Psoas muscle (tissue), 8 donors: ENCODE measurements at places on chromosomes 13 and 19. TPM values are rescaled to one million over a fixed set of nuclear protein-coding genes. Genes with fewer than 3 reads are reported as not detected.

DNA sequence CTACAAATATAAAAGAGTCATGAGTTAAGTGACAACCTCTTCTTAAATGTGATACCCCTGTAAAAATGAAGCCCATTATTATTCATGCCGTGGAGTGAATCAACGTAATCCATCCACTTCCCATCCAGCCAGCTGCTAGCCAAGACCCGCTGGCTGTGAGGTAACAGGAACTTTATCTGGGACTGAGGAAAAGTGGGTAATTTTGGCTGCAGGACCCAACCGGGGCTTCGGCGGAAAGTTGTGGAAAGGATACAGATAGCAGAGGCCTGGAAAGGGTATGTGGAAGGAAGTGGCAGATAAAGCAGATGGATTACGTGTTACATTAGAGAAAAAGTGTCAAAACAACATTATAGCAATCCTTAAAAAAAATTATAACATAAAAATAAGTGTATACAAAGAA is 48.3 kb downstream of the SLC7A1 start:
- H3K27ac ChIP-seq, result no peak overlapping the region
- no peaks in the 10 kb centered on the region for H3K4me1 ChIP-seq
- H3K27me3 ChIP-seq, result no peaks in the 10 kb centered on the region
- H3K36me3 ChIP-seq, result no peaks in the 10 kb centered on the region
- DNase-seq, result no peak
- H3K4me3 ChIP-seq, result no peak overlapping the region

GRCh38 chr13:95298169-95298965 is 2.9 kb downstream of the ABCC4 start:
- peak overlapping the region; percentile 37 for H3K27ac ChIP-seq
- no peak overlapping the region for H3K4me3 ChIP-seq

DNA sequence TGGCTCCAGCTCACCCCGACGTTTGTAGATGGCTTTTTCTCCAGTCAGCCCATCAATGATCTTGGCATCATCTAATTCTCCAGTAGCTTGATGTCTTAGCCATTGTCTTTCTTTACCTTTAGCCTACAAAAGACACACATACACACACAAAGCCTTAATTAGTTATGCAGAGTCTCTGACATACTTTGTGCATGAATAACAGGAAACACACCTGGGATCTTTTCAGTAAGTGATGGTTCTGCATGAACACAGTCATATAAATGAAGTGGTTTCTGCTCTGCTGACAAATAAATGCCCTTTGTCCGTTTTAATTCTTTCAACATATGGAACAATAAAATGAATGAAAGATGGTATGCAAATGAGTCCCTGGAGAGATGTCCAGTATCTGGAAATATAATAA is 133.3 kb downstream of the RGCC start:
- no peak overlapping the region for H3K27ac ChIP-seq
- no peak overlapping the region for H3K4me3 ChIP-seq
- peaks cover 3% of the 10 kb centered on the region for H3K36me3 ChIP-seq
- no peak for DNase-seq

Gene ZNF665
- total RNA-seq, result 0.88 TPM
